ENCODE measurements at places on chromosomes 4 and X.
A peak's percentile ranks its signal among the peaks of the same experiment; 100 is the strongest.

DNA sequence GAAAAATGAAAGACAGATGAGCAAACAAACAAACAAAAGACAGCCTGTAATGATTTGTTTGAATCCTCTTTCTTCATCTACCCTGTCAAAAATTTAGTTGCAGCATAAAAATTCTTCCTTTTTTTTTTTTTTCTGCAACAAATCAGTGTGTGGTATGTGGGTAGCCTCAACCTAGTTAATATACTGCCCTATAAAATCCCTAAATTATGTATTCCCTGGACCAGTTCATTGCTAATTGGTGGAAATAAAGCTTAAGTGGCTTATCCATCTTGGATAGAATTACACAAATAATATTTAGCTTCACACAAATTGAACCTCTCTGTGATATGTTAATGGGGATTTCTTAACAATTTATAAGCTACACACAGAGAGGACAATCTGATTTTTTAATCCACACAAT, 208.4 kb downstream of the NDST4 start:
- DNase-seq = no peak

GRCh38 chrX:9341291-9342201, 123.3 kb upstream of the TBL1X start:
- DNase-seq = peak; percentile 54

- DNase-seq = no peak
These were observed at the start of gene CXCL1 for GRCh38 chr4:73869130-73870055. Gene CXCL1, plus strand, starts transcription at chr4:73869393. Its CDS starts 78 bp downstream, at chr4:73869471.

- peak; percentile 5 for DNase-seq
These were observed 2.2 kb upstream of the CLDN2 start for GRCh38 chrX:106917830-106918500.

DNA sequence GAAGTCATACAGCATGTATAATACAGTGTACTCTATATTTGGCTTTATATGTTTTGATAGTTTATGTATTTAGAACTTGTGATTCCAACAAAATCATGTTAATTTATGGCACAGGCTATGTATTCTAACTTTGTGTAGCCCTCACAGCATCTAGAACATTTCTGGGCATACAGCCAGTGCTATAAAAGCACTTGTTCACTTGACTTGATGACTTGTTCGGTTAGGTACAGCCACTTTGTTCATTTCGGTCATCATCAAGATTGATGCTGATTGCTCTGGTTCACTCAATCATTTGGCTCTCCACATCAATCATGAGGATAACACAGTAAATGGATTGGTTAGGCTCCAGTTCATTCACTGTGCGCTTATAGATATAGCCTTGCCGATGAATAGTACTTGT, 97.6 kb upstream of the IRS4 start:
- DNase-seq = no peak

- no peak for DNase-seq
These were observed 638.9 kb upstream of the AGA start for GRCh38 chr4:178081176-178081575.

GRCh38 chr4:150461957-150462356, 120.0 kb upstream of the MAB21L2 start:
- no peak for DNase-seq

DNA sequence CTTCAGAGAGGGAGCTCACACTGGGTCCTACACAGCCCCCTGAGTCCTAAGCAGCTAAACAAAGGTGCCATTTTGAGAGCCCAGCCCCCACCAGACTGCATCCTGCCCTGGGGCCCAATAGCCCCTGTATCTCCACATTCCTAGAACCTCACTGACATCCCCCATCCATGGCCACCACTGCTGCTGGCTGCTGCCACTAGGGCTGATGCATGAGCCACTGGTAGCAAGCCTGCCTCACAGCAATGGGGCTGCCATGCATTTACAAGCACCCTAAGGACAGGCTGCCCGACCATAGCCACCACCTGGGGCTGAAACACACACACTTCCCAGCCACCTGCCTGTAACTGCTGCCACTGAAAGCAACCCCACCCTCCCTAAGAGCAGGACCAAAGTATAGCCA, 26.5 kb upstream of the TRO start:
- no peak for DNase-seq

- no peak for DNase-seq
These were observed 180.5 kb downstream of the PPP1R2C start for GRCh38 chrX:42597481-42597880.

DNA sequence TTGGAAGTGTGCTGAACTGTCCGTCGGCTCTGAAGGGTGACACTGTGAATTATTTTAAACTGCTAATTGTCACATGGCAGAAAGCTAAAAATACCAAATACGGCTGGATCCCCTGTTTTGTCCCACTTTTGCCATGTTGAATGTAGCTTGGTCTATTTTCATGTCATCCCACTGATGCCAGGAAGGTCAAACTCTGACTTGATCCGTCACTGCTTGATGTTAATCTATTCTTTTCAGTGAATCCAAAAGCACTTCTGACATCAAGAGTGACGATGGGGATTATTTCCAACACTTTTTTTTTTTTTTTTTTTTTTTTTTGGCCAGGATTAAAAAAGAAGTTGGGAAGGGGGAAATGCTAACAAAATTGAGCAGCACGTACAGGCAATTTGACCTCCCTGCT, 734.6 kb upstream of the TENM3 start:
- no peak for DNase-seq

- DNase-seq = no peak
These were observed 318.3 kb downstream of the GLUD2 start for GRCh38 chrX:121365572-121366161.

DNA sequence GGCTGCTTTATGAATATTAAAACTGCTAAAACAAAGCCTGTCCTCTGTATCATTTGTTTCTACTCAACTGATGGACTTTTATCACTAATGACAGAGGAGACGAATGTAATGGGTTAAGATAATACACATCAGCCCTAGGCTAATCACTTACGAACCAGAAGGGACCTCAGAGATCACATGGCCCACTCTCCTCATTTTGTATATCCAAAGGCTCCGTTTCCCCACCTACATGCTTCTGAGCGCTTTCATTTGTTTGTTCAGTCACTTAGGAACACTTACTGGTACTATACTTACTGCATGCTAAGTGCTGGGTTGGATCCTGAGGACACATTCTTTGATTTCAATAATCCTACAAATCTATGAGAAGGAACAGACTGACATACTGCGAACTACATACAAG, 169.3 kb downstream of the CEP135 start:
- DNase-seq = no peak

DNA sequence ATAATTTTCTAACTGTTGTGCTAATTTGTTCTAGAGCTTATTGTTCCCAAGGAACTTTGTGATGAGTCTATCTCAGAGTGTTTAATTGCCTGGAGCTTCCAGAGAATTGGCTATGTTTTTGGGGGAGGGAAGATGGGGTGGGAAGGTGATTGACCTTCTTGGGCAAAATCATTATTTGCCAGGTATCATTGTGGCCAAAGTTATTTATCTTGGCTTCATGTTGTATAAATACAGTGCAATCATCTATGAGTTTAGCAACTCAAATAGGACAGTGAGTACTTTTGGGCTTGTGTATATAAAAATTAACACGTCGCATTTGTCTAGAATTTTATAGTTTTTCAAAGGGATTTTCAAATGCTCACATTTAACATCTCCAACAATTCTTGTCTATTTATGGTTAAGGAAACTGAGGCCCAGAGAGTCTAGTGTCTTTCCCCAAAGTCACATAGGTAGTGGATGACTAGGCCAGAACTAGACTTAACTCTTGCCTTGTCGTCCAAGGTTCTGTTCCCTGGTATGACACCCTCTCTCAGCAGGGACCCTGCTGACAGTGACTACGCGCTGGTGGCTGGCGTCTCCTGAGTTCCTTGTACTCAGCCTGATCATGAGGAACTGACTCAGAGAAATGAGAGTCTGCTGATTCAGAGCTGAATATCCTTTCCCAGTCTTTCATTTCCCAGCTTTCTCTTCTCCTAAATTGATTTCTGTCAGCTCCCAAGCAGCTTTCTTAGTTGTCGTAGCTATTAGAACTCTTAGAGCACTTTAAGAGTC, 27.7 kb downstream of the FNIP2 start:
- DNase-seq = no peak

GRCh38 chrX:29447867-29448266, 767.5 kb upstream of the MAGEB2 start:
- DNase-seq = no peak

GRCh38 chr4:105088110-105088879, 58.4 kb upstream of the TET2 start:
- peak; percentile 2 for DNase-seq

DNA sequence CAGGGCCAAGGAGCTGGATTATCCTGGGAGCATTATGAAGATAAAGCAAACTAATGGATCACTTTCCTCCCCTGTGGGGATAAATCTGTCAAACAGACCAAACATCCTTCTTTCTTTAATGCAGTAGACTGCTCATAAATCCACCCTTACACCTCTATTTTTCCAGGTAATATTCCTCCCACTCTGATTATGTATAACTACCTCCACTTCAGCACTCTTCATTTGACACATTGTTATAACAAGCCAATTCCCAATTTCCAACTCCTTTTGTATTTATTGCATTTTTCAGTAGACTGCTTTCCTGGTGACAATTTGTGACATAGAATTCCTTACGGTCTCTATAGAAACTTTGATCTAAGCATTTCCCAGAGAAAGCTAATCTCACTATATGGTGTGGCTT, 115.0 kb upstream of the PRKG2 start:
- no peak for DNase-seq

DNA sequence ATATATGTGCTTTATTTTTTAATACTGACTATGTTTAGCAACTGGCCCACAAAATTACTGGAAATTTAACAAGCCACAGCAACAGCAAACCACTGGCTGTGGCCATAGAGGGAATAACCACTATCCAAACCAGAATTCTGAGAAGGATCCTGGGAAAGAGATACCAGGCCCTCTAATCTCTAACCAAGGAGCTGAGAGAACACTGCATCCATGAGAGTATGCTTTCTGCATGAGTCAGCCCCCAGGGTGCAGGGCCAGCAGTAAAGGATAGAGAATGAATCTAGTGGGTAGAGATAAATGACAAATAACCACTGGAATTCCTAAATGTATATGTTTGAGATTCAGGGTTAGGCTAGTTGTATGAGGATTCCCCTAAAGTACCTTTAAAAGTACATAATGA, 221.8 kb downstream of the KIT start:
- no peak for DNase-seq

- DNase-seq = no peak
These were observed 329.7 kb downstream of the EPHA5 start for GRCh38 chr4:65340382-65341109.

GRCh38 chrX:124348182-124348581, 1.8 kb downstream of the SH2D1A start:
- no peak for DNase-seq

- DNase-seq = no peak
These were observed 19.7 kb downstream of the SHROOM2 start for GRCh38 chrX:9805956-9806355.

GRCh38 chrX:123803331-123803983, 56.4 kb upstream of the XIAP start:
- DNase-seq = peak; percentile 39

GRCh38 chr4:95027905-95028618, 270.3 kb downstream of the BMPR1B start:
- DNase-seq = no peak

DNA sequence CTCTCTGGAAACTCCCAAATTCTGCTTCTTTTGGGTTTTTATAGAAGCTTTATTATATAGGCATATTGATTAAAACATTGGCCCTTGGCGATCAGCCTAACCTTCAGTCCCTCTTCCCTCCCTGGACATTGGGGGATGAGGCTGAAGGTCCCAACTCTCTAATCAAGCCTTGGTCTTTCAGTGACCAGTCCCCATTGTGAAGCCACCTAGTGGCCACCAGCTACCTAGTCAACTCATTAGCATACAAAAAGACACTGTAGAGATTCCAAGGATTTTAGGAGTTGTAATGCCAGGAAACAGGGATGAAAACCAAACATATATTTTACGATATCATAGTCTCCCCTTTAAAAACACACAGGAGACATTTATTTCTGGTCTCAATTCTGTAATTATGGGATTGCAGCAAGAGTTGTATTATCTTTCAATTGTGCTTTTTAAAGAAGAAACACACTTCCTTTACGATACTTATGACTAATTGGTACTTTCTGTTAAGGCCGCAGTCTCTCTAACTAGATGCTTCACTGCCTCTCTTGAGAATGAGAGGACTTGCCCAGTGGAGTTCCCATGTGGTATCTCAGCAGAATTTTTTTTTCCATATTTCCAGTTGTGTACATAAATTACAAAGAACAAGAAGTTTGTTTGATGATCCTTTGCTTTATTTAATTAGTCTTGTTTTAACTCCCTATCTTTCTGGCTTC, 58.2 kb downstream of the WDR17 start:
- no peak for DNase-seq

DNA sequence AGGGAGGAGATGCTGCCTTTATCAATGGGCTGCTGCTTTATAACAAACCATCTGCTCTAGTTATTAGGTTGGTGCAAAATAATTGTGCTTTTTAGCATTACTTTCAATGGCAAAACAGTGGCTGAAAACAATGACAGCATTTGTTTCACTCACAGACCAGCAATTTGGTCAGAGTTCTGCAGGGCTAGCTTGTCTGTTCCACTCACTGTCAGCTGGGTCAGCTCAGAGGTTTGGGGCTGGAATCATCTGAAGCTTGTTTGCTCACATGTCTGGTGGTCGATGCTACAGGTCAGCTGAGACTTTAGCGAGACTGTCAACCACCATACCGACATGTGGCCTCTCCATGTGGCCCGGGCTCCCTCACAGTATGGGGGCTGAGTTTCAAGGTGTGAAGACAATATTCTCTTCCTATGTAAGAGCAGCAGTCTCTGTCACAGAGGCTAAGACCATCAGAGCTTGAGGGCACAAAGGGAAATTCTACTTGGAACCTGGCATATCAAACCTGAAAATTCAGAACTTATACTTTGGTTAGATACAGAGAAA, 81.3 kb upstream of the LIMCH1 start:
- DNase-seq = no peak
